ENCODE measurements at places on chromosomes 12 and 14.
A peak's percentile ranks its signal among the peaks of the same experiment; 100 is the strongest.

- no peak for DNase-seq
These were observed 185.5 kb downstream of the SSPN start for GRCh38 chr12:26380897-26381296.

DNA sequence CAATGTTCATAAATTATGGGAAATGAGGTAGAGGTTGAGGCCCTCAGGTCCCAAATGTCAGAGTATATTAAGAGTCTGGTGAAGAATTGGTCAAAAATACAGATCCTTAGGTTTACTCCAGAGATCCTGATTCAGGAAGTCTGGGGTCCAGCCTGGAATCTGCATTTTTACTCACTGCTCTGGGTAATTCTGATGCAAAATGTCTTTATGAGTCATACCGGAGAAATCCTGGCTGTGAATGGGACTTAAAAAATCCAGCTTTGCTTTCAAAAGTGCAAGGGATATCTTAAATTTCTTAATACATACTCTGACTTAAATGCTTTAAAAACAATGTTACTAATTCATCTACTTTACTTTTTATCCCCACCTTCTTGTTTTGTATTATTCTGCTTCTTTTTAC, 74.5 kb downstream of the FERMT2 start:
- DNase-seq = no peak

DNA sequence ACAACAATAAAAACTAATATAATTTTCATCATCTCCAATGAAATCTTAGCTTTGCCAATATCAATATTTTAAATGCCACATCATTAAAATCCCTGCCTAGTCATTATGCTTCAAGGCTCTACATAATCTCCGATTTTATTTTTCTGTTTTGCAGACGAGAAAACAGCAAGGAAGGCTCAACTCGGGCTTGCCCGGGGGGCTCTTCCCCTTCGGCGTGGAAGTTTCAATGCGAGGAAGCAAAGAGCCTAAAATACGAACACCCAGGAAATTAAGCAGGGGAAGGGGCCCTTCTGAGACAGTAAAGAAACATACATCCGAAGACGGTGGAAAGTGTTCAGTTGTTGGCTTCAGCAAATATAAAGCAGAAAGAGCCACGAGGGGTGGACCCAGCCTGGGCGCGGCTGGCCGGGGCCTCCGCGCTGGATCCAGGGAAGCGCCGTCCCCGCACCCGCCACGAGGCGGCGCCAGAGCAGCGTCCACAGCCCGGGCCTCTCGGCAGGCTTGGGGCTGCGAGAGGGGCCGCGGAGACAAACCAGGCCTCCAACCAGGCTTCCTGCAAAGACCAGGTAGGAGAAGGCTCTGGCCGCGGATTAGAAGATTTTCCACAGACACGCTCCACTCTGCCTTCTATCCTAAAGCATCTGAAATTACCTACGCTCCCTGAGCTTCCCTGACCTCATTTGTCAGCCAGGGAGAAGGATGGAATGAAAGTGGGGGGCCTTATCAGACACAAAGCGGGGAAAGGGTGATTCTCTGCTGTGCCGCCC, 77.2 kb downstream of the SERPINA3 start:
- peak; percentile 76 for DNase-seq

DNA sequence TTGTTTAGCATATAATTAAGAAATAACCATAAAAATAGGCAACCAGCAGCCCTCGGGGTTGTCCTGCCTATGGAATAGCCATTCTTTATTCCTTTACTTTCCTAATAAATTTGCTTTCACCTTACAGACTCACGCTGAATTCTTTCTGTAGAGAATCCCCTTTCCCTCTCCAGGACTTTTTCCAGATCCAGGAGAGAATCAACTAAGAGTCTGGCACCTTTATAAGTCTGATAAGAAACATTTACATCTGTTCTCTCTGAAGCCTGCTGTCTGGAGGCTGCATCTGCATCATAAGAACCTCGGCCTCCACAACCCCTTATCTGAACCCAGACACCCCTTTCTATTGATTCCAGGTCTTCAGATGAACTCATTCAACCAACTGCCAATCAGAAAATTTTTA, 32.3 kb downstream of the RIMBP2 start:
- no peak for DNase-seq

- no peak for DNase-seq
These were observed 26.4 kb downstream of the ACTN1 start for GRCh38 chr14:68952531-68953195.

DNA sequence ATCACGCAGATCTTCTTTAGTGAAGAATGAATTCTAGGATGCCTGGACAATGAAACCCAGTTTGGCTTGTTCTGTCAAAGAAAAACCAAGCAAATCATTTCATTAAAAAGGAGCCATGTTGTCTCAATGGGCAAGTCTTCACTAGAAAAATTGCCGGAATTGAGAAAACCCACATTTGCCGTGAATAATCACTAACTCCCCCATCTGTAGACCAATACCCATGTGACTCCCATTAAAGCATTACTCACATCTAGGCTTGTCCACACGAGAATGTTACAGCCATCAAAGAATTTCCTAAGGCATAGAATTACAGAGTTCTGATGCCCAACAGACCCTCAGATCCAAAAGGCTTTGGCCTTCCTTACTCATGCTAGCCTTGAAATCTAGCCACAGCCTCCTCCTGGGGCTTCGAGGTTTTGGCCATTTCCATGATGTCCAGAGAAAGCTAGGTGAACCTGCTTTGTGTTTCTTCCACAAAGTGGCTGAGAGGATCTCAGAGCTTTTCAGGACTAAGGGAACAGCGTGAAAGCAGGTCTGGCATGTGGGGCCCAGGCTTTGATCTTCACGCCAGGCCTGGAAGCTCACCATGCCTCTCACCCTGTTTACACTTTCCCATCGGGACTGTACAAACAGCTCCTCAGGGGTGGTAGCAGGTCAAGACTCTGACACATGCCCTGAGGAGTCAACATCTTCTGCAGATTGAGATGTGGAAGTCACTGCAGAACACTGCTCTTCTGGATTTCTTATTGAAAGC, 12.1 kb downstream of the SLC7A8 start:
- no peak for DNase-seq

DNA sequence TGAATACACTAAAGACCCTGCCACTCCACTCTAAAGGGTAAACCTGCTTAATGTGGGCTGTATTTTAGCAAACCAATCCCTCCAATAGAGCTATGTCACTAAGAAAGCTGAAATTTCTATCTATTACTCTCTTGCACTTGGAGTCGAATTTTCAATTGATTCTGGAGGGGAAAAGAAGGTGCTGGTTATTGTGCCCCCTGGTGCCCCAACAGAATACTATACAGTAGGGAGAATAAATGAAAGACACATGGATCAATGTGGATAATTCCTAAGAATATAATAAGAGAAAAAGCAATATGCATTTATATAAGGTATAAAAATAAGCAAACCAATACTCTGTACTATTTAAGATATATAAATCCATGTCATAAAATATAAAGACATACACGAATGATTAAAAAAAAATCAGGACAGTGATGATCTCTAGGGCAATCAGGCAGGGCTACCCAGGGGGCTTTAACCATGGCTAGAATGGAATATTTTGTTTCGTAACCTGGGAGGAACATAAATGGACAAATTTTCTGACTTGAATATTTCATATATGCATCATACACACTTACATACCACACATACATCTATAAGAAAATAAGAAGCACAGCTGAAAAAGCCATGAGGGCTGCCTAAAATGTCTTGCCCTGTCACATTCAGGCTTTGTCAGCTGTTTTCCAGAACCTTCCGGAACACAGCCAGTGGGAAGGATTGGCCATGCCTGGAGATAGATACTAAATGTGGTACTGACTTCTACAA, 54.4 kb downstream of the EFCAB11 start:
- DNase-seq = peak; percentile 13

DNA sequence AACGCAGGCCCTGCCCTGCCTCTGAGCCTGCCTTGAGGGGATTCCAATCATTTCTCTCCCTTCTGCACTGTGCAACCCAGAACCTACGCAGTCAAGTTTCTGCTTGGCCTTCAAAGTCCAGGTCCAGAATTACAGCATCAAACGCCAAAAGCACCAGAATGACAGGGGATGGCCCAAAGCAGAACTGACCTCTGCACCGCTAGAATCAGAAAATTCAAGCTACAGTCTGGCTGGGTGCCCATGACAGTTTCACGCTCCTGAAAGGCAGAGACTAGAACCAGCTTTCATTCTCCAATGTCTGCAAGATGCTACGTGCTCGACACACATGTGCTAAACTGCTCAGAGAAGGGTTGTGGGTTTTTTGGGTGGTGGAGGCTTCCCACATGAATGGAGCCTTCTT, 4.1 kb downstream of the CLMN start:
- DNase-seq = no peak

DNA sequence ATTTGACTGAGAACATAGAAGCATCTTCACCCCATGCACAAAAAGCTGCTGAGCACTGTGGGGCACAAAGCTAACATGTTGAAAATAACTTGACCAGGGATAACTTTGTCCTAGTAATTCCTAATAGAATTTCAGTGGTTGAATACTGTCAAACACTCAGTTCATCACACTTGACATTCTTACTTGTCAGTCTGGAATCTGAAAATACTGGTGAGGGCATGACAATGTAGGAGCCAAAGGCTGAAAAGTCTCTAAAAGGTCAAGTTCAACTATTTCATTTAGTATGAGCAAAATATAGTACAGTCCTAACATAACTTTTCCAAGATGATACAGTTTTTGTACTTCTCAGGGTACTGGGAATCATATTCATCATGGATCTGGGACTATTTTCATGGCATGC, 504.4 kb upstream of the LMO3 start:
- no peak for DNase-seq

DNA sequence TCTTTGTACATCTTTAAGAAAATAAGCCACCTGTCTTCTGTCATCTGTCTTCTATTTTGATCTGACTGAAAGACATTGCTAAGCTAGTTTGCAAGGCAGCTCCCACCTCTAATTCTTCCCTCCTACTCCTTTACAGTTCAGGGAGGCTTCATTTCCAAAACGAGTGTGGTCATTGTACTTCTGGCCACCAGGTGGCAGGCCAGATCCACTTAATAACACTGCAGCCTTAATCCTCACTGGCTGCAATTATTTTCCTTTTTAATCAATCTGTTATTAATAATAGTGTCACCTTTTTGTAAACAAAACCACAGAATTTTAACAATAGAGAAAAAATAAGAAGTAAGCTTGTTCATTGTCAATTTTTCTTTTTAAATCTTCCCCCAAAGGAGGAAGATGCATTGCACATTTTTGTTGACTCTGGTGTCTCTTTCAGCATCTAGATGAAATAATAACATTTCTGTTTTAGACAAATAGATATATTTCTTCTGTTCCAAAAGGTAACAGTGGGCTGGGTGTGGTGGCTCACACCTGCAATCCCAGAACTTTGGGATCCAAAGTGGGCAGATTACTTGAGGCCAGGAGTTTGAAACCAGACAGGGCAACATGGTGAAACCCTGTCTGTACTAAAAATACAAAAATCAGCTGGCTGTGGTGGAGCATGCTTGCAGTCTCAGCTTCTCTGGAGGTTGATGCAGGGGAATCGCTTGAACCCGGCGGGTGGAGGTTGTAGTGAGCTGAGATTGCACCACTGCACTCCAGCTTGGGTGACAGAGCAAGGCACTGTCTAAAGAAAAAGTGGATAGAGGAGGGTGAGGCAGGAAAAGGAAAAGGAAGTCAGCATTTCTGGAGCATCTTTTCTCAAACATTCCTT, 23.3 kb downstream of the GABARAPL1 start:
- peak; percentile 47 for DNase-seq

GRCh38 chr12:6965026-6965661, 5.3 kb downstream of the PHB2 start:
- peak; percentile 87 for DNase-seq

GRCh38 chr14:54676812-54677708, 110.1 kb downstream of the SAMD4A start:
- DNase-seq = no peak

DNA sequence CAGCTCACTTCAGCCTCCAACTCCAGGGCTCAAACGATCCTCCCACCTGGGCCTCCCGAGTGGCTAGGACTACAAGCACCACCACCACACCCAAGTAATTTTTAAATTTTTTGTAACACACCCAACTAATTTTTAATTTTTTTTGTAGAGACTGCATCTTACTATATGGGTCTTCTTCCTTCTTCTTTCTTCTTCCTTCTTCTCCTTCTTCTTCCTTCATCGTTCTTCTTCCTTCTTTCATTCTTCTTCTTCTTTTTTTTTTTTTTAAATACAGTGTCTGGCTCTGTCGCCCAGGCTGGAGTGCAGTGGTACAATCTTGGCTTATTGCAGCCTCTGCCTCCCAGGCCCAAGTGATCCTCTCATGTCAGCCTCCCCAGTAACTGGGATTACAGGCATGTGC, 965 bp upstream of the CREBL2 start:
- no peak for DNase-seq

- DNase-seq = no peak
These were observed 1.6 kb upstream of the TAS2R30 start for GRCh38 chr12:11136075-11136474.
